ENCODE measurements at places on chromosomes 3 and 15.

- no peak for DNase-seq
These were observed 15.3 kb downstream of the DPH6 start for GRCh38 chr15:35530698-35531097.

GRCh38 chr15:91950631-91951329 lies 97.3 kb downstream of the SLCO3A1 start:
- no peak for DNase-seq

DNA sequence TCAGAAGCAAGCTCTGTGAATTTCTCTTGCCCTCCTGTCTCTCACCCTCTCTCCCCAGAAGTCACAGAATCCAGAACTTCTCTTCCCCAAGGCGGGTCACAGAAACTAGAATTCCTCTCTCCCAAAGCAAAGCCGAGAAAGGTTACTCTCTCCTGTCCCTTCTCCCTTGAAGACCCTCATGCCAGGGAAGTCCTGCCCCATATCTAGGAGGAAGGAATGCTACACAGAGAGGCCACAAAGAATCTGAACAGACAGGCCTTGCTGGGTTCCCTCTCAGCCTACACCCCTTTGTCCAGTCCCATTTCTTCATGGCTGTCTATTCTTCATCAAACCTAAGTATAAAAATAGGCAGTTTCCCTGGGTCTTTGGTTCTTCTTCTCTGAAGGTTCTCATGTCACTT lies 29.8 kb downstream of the ANP32A start:
- no peak for DNase-seq

DNA sequence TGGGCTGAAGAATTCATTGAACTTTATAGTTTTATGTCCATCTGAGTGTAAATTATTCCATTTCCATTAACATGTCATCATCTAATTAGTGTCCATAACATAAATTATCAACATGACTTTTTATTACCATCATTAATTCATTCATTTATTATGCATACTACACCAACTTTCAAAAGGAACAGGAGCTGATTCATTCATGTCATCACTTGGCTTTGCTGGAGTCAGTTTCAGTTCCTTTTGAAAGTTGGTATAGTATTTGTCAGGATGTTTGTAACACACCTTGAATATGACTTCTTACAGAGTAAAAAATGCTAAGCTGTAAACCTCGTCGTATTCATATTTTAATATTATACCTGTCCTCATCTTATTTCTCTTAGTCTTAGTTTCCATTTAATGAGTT lies 298.0 kb upstream of the RBMS3 start:
- no peak for DNase-seq

DNA sequence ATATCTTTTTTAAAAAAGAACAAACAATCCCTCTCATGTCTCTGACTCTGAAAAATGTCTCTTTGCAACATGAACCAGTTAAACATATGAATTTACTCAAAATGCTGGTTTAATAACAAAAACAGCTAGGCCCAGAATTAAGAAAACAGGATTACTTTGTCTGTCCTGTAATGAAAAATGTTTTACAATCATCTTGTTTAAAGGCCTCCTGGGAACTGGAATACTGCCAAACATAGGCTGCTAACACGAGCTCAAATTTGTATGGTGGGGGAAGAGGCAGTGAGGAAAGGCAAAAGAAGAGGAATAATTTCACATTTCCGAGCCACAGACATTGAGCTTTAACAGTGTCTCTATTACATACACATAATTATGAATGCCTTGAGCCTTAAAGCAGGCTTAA lies 61.7 kb upstream of the PPIB start:
- DNase-seq: no peak

Data from stimulated activated CD4-positive, alpha-beta T cell treated with anti-CD3 and anti-CD28 coated beads, Interleukin-2, amount 100 ng/mL, for 48 hours (primary cell).